ENCODE measurements at places on chromosomes 4 and X. TPM values are rescaled to one million over a fixed set of nuclear protein-coding genes. Genes with fewer than 3 reads are reported as not detected.

GRCh38 chrX:110143454-110144210 is 140.7 kb downstream of the TMEM164 start:
- no peak for DNase-seq

- DNase-seq: no peak
Measured at GRCh38 chr4:92733231-92733630, 429.5 kb downstream of the GRID2 start.

DNA sequence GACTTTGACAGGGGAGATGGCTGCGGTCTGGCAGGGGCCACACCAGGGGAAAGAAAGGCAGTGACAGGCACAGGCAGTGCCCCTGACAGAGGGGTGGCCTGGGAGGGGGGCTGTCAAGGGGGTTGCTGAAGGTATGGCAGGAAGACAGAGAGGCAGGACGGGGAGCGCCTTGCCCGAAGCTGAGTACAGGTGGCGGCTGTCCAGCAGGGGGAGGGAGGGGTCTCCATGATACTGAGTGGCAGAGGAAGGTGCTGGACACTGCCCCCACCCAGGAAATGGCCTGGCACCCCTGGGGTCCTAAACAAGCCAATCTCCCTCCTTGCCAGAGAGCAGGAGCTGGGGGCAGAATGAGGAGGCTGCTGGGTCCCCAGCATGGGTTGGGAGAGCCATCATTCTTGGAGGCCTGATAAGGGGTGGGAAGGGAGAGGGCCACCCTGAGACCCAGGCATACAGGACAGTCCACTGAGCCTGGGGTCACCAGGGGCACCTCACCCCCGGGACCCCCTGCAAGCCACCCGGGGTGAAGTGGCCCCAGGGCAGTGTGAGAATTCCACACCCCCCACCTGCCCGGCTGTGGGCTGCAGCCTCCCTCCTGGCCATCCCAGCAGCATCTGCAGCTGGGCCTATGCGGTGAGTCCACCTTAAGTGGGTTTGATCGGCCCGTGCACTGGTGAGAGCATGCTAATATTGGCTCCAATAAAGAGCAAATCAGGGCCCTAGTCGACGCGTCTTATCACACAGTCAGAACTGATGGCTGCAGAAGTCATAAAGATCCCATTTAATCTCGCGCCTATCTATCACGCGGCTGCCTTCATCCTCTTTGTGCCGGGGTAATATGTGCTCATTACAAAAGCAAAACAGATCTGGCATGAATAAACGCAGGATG is 108.5 kb downstream of the FAM53A start:
- no peak for DNase-seq

- DNase-seq: no peak
Measured at GRCh38 chr4:102713096-102713495, 47.7 kb downstream of the MANBA start.

- DNase-seq: no peak
Measured at GRCh38 chr4:151664289-151664688, 96.5 kb downstream of the GATB start.

DNA sequence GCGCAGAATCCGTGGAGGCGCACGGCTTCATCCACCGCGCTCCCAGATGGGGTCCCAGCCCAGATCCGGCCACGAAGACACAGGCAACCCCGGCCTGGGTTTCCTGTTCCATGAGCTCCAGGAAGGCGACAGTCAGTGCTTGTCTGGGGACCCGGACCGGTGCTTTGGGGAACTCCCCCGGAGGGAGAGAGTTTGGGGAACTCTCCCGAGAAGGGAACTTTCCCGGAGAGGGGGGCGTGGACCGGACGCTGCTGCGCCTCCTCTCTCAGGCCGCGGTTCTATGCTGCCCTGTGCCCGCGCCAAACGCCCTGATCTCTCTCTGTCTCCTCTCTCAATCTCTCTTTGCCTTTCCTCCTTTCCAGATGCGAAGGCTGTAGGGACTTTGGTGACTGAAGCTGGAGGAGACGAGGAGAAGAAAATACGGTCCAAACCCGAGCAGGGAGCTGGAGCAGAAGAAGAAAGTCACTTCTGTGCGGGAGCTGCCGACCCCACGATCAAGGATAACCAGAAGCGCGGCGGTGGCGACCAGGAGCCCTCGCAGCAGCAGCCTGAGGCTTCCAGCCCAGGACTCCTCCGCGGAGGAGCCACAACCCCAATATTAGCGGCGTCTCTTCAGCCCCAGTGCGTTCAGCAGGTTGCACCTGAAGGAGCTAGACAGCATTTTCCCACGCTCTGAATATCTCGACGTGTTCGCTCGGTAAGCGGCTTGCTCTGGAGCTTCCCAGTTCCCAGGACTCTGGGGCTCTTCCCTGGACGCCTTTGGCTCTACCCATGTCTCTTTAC is 47.6 kb upstream of the NKAP start:
- DNase-seq: no peak

GRCh38 chrX:1483843-1484637 is 31.3 kb upstream of the ASMTL start:
- DNase-seq: no peak

DNA sequence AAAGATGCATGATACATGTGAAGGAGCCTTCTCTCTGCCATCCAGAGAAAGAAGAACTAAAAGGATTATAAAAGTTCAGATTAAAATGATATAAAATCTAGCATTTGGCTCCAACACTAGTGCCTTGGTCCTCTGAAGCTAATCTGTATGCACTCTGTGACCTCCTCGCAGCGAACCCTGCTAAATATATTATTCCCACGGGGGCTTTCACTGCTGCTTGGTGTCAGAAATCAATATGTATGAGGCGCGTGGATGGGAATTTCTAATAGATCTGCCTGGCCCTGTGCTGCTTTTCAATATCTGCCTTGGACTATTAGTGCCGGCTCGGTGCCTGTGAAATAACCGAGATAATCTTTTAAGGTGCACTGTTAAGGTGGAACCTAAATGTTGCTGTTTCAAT is 69.7 kb downstream of the CXXC4 start:
- DNase-seq: no peak

- DNase-seq: no peak
Measured at GRCh38 chrX:138756234-138756633, 44.7 kb upstream of the FGF13 start.

- no peak for DNase-seq
Measured at GRCh38 chr4:7075962-7076695, 8.3 kb upstream of the GRPEL1 start.

DNA sequence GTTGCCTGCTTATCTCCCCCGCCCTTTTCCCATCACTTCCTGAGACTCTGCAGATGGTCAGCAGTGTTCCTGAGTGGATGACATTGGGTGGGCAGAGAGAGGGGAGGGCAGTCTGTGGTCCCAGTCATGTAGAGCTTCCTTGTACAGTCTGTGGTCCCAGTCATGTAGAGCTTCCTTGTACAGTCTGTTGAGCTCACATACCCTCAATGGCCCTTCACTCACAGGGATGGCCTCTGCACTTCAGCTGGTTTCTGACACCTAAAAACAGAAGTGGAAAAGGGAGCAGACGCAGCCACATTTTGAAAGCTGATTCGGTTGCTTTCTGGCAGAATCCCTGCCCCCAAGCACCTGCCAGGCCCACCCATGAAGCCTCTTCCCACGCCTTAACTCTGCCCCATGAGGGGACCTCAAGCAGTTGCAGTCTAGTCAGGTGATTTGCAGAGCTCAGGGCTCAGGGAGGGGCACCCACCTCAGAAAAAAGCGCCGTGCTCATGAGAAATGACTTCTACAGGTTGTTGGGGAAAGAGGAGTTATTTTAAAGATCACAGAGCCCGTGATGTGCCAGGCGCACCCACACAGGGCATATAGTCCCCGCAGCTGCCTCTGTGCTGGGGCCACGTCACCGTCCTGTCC is 3.6 kb upstream of the TMEM271 start:
- no peak for DNase-seq

DNA sequence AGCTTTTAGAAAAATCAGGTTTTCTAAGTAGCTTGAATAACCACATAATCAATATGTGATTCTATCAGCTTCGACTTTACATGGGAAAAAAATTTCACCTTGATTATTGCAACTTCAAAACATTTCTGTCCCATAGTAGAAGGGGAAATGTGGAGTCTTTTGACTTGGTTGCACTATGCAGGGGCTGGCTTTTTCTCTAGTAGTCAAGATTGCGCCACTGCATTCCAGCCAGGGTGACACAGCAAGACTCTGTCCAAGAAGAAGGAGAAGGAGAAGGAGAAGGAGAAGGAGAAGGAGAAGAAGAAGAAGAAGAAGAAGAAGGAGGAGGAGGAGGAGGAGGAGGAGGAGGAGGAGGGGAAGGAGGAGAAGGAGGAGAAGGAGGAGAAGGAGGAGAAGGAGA is 84.9 kb downstream of the MAML3 start:
- DNase-seq: no peak

- DNase-seq: no peak
Measured at GRCh38 chrX:111869639-111870034, 6.3 kb upstream of the TRPC5OS start.

GRCh38 chr4:125168531-125168930 is 146.2 kb upstream of the FAT4 start:
- DNase-seq: no peak

DNA sequence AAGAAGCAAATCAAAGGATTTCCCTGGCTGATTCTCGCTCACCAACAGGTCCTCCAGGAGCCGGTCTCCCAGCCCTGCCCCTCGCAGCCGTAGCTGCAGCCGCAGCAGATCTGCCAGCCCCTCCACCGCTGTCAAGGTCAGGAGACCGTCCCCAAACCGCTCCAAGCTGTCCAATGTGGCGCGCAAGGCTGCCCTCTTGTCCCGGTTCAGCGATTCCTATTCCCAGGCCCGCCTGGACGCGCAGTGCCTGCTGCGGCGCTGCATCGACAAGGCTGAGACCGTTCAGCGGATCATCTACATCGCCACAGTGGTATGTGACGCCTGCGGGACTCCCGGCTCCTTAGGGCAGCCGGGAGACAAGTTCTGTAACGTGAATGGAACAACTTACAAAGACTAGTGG is 25.6 kb downstream of the SPATA18 start:
- no peak for DNase-seq

DNA sequence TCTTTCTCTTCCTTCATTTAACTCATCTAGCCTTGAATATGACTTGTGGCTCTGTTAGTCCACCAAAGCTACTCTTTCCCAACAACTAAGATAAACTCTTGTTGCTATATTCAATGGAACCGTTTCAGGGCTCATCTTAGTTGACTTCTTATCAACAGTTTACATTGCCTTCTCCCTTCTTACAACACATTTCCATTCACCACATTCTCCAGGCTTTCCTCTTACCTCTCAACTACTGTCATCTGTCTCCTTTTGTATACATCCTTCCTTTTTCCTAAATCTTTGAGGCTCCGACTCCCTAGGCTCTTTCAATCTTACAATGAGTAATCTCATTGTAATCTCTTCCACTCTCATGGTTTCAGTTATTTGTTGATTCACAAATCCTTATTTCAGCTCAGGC is 58.5 kb downstream of the NCAPG start:
- no peak for DNase-seq

- no peak for DNase-seq
Measured at GRCh38 chr4:101400096-101400495, 52.8 kb upstream of the PPP3CA start.

Gene TMEM271
- not detected for polyA plus RNA-seq

Gene USO1
- 33.5 TPM for polyA plus RNA-seq

Gene FGFBP1
- polyA plus RNA-seq: not detected

Gene DCAF8L2
- not detected for polyA plus RNA-seq

Gene CAPN6
- polyA plus RNA-seq: not detected

Gene TNIP2
- 57.4 TPM for polyA plus RNA-seq

Gene CITED1
- polyA plus RNA-seq: not detected

Gene FGG
- not detected for polyA plus RNA-seq

Gene TEX28
- polyA plus RNA-seq: not detected

Gene F8A2
- polyA plus RNA-seq: not detected

Gene MYOZ2
- polyA plus RNA-seq: not detected

Gene NAP1L3
- 4.7 TPM for polyA plus RNA-seq

Gene TECRL
- not detected for polyA plus RNA-seq

Gene SLC6A8
- 0.12 TPM for polyA plus RNA-seq

Data from CD8-positive, alpha-beta memory T cell (primary cell).